NCI-H1048 (cell line): ENCODE measurements at places on chromosomes 1 and 21.

GRCh38 chr1:169484101-169484500 is 1.6 kb downstream of the SLC19A2 start:
- no peak for DNase-seq

DNA sequence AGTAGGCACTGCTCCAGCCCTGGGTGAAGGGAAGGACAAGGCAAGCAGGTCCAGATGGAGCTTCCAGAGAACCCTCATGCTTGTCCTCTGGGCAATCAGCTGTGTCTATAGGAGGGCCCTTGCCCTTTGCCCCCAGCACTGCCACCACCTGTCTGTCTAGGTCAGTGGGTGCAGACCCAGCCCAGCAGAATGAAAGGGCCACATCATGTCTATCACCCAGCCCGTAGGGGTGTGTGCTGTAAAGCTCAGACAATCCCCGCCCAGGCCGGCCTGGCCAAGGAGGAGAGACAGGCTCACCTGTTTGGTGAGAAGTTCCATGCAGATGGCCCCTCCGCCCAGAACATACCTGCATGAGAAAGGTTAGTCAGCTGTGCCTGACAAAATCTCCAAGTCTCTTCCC is 7.0 kb downstream of the UBE2Q1 start:
- no peak for DNase-seq

DNA sequence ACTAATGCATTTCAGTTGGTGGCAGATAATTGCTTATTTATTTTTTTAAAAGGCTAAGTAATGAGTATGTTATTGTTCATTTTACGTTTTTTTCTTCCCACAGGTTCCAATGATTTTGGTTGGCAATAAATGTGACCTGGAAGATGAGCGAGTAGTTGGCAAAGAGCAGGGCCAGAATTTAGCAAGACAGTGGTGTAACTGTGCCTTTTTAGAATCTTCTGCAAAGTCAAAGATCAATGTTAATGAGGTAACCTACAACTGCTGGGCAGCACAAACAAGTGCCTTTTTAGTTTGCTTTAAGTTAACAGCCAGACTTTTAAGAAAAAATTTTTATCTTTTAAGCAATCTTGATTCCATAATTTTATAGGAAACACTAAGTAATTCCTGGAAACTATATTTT is 35.0 kb downstream of the INKA2 start:
- no peak for DNase-seq

- no peak for DNase-seq
These were observed 45.1 kb downstream of the PDPN start for GRCh38 chr1:13628711-13629110.

DNA sequence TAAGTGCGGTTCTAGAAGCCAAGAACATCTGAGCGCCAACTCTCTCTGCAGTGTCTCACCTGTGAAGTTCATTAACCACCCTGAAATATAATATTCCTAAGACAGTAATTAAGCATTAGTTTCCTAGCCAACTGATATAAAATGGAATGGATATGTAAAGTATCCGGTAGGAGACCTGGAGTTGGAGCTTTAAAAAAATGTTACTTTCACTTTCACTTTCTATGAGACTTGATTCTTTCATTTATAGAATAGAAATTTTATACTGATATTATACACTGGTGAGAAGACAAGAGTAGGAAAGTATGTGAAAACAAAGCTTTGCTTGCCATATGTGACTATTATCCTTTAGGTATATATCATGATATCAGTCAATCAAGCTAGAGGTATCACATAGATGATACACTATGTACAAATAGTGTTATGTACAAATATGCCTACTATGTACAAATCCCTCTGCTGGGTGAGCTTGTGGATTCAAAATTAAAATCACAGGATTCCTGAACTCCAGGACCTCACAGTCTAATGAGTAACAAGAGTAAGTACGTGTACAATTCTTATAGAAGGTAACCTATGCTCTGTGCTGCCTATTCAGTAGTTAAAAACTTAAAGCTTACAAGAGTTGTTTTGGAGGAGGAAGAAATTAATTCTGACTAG is 934.2 kb downstream of the TTLL7 start:
- no peak for DNase-seq

- no peak for DNase-seq
These were observed 64.0 kb upstream of the KIF1B start for GRCh38 chr1:10146391-10146790.

DNA sequence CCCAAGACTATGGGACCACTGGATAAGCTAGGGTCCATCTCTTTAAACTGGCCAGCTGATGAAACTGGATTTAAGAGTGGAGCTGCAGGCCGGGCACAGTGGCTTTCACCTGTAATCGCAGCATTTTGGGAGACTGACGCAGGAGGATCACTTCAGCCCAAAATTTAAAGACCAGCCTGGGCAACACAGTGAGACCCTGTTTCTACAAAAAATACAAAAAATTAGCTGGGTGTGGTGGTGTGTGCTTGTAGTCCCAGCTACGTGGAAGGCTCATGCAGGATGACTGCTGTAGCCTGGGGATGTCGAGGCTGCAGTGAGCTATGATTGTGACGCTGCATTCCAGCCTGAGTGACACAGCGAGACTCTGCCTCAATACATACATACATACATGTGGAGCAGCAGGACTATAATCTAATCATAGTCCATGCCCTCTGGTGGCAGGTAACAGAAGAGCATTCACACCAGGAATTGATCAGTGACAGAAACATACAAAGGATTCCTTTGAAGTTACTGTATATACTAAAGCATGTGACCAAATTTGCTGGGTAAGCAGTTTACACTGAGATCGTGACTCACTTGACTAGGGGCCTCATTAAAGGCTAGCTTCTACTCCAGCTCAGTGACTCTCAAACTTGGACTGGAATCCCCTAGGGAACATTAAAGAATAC is 101.5 kb upstream of the SLFNL1 start:
- no peak for DNase-seq

DNA sequence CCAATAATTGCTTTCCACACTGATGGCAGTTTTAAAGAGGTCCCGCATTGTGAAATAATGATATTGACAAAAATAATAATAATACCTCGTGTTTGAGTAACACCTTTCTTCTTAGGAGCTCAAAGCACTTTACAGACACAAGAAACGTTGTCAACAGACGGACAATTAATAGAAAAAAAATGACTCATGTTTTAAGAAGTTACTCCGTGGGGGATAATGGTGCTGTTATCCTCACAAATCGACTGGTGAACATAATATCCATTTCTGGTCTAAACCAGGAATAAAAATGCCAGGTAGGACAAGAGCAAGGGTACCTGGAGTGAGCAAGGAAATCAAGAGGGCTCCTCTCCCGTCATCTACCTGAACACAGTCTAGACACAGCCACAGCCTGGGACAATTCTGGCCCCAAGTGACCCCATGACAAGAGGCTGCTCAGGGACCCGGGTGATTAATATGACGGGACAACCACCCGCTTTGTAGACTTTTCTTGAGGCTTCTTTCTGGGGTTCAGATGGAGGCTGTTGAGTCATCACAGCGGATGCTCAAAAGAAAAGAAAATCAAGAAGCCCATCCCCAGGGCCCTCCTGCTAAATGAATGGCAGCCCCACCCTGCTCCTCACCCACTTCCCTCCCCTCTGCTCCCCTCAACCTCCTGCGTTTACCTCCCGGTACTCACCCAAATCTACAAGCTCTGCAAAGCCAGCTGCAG is 146.2 kb upstream of the IRF2BP2 start:
- DNase-seq: no peak

GRCh38 chr21:36848730-36849274 is 117.7 kb downstream of the HLCS start:
- DNase-seq: no peak

DNA sequence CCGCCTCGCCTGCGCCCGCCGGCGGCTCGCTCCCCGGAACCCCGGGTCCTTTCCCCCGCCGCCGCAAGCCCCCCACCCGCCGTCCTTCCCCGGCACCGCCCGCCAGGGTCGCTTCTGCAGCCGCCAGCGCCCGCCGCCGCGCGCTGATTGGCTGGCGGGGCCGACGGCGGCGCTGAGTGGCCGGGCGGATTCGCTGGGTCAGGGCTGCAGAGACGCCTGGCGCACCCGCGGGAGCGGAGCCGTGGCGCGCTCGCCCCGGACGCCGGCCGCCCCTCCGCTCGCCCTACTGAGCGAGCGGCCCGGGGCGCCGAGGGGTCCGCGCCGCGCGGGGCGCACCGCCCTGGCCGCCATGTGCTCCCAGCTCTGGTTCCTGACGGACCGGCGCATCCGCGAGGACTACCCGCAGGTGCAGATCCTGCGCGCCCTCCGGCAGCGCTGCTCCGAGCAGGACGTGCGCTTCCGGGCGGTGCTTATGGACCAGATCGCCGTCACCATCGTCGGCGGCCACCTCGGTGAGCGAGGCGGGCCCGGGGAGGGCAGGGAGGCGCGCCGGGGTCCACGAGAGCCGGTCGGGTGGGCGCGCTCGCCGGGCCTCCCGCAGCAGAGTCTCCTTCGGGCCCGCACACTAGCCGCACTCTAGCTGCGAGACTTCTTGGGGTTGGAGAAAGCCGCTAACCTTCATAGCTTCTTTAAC is at the start of gene RIMKLA:
RIMKLA (plus strand) TSS at position 207 of the 694 bp plus-strand sequence; CDS start at position 350, 143 bp downstream.
- peak; percentile 22 for DNase-seq

GRCh38 chr1:167790117-167790516 is 68.3 kb downstream of the MPZL1 start:
- no peak for DNase-seq

- no peak for DNase-seq
These were observed 116.8 kb downstream of the HHAT start for GRCh38 chr1:210445485-210445884.

DNA sequence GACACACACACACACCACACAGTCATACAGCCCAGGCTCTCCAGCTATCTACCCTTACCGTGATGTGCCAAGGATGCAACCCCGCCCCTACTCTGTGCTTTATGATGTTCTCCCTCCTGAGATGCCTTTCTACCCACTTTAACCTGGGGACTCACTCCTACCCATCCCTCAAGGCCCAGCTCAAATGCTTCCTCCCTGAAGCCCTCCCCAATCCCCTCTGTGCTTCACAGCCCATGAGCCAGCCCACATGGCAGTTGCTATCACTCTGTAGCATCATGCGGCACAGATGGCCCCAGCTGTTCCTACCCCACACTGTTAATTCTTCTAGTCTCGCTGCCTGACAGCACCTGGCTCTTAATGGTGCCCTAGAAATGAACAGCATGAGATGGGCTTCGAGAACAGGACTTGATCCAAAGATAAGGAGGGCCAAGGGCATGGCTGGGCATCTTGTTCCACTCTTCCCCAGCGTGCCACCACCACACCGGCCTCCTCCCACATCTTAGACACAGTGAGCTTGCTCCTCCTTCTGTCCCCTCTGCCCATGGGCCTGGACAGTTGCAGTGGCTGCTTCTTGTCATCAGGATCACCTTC is 109.8 kb downstream of the GLIS1 start:
- DNase-seq: no peak

GRCh38 chr1:226639631-226640061 is 91.1 kb downstream of the STUM start:
- no peak for DNase-seq

GRCh38 chr1:65650682-65651081 is 142.0 kb upstream of the PDE4B start:
- no peak for DNase-seq

DNA sequence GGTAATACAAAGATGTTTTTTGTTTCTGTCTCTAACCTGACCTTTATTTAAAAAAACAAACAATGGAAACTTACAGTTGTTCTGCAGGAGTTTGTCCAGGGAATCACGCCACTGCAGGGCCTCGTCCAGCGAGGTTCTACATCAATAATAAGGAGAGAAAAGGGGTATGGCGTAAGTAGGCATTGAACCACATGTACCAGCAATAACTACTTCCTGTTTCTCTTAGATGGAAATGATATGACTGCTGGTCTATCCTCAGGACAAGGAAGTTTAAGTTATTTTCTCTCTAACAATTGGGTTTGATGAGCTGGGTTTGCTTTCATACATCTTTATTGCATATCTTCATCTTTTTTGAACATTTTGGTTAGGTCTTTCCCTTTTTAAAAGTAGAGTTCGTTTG is 40.9 kb downstream of the RGS5 start:
- no peak for DNase-seq

- DNase-seq: no peak
These were observed 49.8 kb upstream of the GADD45A start for GRCh38 chr1:67635055-67635809.

GRCh38 chr1:184509105-184509504 is 122.3 kb downstream of the C1orf21 start:
- no peak for DNase-seq

- no peak for DNase-seq
These were observed 90.2 kb upstream of the NGF start for GRCh38 chr1:115428256-115428655.

GRCh38 chr21:43894206-43894577 is 29.2 kb downstream of the AGPAT3 start:
- DNase-seq: no peak

DNA sequence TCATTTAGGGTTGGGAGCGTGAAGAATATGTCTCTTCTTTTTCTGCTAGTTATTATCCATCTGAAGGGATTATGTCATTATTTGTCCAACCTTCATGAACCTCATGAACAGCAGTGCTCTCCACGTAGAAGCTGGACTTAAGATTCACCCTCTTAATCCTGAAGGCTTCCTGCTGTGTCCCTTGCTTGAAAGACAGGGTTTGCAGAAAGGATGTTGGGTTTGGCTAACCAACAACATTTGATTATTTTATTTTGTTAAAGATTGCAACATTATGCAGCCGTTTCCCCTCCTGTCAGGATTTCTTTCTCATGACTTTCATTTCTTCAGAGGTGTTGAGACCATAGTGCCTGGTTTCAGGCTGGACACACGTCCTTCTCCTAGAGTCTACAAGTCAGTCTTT is 75.2 kb downstream of the NGF start:
- DNase-seq: no peak

GRCh38 chr1:182884872-182885271 is 45.7 kb downstream of the DHX9 start:
- no peak for DNase-seq

DNA sequence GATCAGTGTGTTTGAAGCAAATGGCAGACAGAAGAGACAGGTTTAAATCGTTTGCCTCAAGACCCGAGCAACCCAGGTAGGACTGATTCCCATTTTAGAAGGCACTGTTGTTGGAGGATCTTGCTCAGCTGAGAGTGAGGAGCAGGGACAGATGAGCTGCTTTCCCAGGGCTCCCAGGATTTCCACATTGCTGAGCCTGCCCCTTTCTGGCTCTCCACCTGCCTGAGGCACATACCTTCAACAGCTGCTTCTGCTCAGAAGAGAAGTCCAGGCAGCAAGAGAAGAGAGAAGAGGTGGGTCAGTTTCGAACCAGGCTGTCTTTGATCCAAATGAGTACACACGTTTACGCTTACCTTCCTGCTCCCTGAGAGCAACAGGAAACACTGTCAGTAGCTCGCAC is 5.7 kb downstream of the TNNT2 start:
- no peak for DNase-seq

DNA sequence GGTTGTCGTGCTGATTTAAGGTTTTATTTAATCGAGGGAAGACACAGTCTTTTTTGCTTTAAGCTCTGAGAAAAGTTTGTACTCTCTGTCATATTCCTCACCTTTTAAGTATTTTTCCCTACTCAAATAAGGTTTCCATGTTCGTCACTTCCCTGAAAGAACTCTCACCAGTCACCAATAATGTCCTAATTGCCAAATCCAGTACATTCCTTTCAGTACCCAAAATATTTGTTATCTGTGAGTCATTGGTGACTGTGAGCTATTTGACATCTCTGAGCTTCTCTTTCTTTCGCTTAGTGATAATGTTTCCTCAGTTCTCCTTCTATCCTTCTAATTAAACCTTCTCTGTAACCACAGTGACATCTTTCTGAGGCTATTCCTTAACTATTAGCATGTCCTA is 874.2 kb upstream of the ADGRL2 start:
- DNase-seq: no peak
